ENCODE measurements at places on chromosomes 7 and 10.
A peak's percentile ranks its signal among the peaks of the same experiment; 100 is the strongest.

DNA sequence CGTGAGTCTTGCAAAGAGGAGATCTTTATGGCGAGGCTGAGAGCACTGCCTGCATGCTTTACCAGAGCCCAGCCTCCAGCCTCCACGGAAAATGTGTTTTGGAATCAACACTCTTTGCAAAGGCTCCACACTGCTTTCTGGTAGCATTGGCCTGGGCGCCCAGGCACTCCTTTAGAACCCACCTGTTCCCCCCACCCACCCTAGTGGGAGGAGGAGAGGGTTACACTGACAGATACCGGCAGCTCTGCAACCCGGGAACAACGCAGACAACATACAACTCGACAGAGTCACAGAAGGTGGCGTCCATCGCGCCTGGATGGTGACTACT lies 5.5 kb upstream of the MNX1 start:
- DNase-seq = no peak

DNA sequence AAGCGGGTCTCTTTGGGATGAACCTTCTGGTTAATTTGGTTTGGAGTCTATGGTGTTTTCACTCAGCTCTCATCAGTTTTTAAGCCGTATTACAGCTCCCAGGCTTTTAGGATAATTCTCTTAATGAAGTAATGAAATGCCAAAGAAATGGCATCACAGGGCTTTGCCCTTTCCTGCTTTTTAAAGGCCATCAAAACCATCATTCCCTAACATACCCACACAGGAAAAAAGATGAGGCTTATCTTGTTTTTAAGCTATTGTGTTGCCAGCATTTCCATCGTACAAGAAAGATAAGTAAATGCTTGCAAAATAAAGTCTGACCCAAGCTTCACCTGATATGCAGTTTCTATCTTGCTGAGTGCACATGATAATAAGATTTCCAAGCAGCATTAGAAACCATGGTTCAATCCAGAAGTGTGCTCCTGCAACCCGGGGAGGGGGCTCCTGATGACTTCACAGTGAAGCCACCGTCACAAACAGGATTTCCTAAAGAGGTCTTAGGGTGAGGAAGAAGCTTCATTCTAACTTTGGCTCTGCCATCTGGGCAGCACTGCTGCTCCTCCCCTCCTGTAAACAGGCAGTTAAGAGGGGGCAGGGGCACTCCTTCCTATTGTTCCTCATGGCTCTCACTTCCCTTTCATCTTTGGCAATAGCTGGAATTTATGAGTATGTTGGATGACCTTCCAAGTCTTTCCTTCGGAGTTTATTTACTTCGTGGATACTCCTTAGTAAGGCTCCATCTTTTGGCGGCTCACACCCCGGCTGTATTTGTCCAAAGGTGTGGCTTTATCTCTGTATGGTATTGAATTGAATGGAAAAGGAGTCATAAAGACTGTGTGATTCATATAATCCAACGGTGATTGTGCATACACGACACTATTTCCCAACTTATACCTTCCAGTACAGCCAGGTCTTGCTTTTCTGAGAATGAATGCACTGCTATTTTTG lies 55.2 kb upstream of the FAM133B start:
- DNase-seq = no peak

- DNase-seq = no peak
Measured at GRCh38 chr10:92298487-92298886, 7.5 kb downstream of the MARCHF5 start.

GRCh38 chr10:97312897-97313296 lies 6.2 kb upstream of the FRAT1 start:
- no peak for DNase-seq

DNA sequence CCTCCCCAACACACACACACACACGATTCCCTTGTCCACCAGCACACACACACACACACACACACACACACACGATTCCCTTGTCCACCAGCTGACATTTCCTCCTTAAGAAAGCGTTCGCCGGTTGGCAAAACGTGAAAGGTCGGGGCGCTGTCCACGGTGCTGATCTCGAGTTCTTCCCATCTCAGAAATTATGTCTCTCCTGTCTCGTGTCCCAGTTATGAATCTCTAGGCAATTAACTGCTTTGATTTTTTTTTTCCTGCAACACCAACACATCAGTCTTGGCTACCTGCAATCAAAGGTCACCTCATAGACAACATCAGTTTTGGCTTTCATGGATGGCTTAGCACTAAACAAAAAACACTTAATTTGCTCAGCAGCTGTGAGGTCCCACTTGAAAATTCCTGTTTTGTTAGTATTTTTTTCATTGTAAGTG lies 1.9 kb downstream of the INA start:
- DNase-seq = no peak

DNA sequence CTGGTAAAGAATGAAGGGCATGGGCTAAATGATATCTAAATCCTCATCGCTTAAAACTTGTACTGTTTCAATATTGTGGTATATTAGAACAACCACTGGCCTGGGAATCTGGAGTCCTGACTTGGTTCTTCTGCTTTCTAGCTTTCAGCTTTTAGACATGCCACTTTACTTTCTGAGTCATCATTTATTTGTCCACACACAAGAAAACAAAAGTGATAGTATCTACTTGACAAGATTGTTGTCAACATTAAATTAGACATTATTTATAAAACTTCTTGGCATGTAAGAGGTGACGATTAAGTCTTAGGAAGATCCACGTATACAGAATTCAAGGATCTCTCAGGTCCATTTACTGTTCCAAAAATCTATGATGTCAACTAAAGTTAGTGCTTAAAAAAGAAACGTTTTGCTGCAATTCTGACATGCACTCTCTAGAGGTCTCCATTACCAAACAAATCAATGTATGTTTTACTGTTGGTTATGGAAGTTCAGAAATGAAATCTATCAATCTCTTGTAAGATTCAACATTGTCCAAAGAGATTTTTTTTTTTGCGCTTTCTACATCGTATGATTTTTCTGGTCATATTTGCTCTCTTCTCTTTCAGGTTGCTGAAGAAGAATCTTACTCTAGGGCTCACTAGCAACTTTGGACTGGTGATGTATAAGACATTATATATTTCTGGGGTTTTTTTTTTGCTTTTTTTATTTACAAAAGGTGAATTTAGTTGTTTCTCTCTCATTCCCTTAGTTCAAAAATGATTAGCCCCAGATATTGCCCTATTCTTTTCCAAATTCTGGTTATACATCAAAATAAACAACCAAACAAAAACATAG lies 53.6 kb upstream of the DYNC1I1 start:
- DNase-seq = peak; percentile 16
